ENCODE measurements at places on chromosomes 11 and 22.

DNA sequence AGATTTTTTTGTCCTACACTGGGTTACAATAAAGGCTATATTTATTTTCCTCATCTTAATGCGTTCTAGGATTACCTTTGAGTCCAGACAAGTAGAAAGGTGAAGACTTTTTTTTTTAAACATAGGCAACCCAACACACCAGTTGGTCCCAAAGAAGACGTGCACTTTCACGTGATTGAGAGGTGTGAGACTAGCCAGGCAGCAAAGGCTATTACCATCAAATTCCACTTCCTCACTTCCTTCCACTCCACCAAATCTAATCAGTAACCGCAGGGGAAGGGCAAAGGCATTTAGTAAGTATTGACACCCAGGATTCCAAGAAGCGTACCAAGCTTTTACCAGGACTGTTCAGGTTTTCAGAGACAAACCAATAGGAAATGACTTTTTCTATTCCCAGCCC is 109.3 kb downstream of the APIP start:
- no peak for DNase-seq

DNA sequence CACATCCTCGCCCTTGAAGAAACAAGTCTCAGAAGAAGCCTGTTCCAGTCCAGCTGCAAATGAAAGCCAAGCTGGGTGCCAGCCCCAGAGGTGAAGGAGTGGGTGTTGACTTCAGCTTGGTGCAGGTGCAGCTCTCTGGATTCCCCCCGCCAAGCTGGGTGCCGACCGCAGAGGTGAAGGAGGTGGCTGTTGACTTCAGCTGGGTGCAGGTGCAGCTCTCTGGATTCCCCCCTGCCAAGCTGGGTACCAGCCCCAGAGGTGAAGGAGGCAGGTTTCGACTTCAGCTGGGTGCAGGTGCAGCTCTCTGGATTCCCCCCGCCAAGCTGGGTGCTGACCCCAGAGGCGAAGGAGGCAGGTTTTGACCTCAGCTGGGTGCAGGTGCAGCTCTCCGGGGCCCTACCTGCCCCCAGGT is 1234.0 kb downstream of the TBC1D22A start:
- DNase-seq: no peak

- DNase-seq: no peak
Observed at GRCh38 chr22:41308054-41308453, 6.7 kb downstream of the ZC3H7B start.

DNA sequence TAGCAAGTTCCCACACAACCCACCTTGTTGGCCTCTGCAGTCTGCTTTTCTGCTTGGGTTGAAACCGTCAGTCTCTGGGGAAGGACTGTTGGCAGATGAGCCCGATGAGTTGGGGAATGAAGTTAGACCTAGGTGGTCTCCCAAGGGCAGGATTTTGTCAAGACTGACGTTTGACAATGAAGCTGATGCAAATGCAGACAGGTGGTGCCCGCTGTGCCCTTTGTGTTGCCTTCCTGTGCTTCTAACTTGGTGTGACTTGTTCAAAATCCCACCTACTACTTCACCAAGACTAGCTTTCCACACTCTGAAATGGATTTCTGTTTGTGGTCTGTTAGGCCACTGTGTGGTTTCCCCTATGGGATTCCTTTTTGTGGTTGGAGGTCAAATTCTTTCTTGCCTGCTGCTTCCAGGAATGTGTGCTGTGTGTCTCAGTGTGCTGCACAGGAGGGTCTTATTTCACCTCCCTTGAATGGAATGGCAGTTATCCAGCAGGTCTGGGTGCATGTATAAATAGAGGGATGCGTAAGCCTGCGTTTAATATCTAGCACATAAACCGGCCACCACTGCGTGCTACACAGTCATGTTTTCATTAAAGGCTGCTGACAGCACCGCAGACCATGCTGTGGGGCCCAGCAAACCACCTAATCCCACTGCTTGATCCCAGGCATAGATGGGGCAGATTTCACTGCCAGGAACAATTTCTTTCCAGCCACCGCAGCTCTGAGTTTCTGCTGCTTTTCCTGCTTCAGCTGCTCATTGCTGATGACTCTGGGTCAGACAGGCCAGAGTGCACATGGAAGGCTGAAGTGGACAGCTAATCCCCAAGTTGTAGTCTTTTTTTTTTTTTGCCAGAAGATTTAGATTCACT is 44.8 kb downstream of the ADAMTS8 start:
- no peak for DNase-seq

- DNase-seq: no peak
Observed at GRCh38 chr11:27401833-27402316, 38.9 kb upstream of the CCDC34 start.

- no peak for DNase-seq
Observed at GRCh38 chr22:32202539-32203180, 2.2 kb downstream of the RFPL2 start.

- peak; percentile 23 for DNase-seq
Observed at GRCh38 chr22:46923394-46923793, 160.9 kb downstream of the TBC1D22A start.

DNA sequence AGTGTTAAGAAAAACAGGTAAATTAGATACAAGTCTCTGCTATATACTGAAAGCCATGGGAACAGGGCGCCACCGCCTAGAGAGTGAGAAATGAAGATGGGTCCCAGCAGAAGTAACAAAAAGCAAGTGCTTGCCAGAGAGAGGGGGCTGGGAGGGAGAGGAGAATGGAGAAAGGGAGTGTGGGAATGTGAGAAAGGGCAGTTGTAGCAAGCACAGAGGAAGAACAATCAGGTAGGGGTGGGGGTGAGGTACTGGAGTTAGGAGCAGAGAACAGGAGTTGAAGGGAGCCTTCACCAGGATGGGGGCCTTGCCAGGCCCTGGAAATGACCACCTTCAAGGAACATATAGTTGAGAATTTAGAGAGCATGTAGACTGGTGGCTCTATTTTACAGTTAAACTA is 66.8 kb downstream of the TCF20 start:
- DNase-seq: no peak

GRCh38 chr22:24427500-24428164 is at the start of gene ADORA2A:
Gene ADORA2A (plus strand): TSS chr22:24427599. CDS start chr22:24433405, 5,806 bp downstream.
- DNase-seq: no peak

DNA sequence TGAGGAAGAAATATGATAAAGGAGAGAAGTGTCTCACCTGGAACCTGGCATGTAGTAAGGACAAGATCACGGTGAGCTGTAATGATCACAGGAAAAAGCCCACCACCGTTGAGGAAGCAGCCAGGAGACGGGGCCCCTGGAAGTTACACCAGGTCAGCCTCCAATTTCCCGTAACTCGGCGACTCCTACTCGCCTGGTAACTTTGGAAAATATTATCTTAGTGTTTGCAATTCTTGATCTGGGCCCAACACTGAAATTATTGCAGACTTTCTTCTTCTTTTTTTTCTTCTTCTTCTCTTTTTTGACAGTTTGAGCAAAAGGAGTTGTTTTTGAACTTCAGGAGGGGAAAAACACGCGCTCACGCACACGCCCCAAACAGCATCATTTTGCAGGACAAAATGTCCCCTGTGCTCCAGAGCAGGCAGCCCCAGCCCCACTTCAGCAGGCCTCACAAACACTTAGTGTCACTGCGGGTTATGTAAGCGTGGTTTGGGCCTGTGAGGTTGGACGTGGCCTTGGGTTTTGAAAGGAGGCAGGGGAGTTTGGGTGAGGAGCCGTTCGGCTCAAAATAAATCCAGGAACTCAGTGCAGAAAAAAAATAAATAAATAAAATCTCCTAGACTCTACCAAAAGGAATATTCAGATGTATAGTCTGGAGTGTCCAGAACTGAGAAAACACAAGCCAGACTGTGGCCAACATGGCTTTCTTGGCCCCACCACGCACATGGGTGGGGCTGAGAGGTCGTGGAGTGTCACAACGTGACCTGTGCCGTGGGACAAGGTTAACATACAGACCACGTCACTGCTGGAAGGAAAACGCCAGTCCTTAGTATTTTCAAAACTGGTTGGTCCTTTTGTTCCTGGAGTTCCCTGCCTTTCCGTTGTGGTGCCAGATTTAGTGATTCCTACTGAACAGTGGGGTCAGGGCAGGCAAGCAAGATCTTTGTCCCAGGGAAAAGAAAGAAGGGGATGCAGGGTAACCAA is 26.3 kb upstream of the MN1 start:
- DNase-seq: peak; percentile 80

GRCh38 chr11:70250876-70251658 is 19.4 kb upstream of the PPFIA1 start:
- DNase-seq: no peak

DNA sequence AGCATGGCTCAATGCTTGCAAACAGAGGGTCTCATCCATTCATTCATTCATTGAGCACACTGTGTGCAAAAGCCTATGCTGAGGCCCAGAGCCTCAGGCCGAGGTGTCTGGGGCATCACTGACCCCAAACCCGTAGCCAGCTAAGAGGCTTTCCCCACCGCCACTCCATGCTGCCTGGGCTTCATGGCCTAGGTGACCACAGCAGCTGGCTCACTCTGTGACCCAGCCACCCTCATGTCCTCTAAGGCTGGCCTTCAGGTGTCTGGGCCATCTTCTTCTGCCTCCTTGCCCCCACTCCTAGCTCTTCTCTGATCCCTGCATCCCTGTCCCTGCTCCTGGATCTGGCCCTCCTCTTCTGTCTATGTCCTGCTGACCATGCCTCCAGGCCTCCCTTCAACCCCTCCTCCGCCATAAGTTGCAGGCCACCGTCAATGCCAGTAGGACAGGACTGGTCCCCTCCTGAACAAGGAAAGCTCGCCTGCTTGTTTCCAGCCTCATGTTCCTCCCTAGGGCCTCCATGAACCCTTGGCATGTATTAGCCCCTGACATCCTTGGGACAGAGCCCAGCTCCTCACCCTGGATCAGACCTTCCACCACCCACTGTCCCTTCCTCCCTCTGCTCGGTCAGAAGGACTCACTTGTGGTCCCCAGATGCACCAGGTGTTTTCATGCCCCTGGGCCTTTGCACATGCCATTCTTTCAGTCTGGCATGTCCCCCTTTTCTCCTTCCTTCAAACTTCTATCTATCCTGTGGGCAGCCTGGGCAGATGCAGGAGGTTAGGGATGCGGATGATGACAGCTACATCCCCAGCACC is 92.8 kb downstream of the MYEOV start:
- DNase-seq: no peak

- DNase-seq: no peak
Observed at GRCh38 chr22:48357196-48357595, 1470.5 kb downstream of the BRD1 start.

- no peak for DNase-seq
Observed at GRCh38 chr11:12174477-12175143, 64.2 kb downstream of the MICAL2 start.

DNA sequence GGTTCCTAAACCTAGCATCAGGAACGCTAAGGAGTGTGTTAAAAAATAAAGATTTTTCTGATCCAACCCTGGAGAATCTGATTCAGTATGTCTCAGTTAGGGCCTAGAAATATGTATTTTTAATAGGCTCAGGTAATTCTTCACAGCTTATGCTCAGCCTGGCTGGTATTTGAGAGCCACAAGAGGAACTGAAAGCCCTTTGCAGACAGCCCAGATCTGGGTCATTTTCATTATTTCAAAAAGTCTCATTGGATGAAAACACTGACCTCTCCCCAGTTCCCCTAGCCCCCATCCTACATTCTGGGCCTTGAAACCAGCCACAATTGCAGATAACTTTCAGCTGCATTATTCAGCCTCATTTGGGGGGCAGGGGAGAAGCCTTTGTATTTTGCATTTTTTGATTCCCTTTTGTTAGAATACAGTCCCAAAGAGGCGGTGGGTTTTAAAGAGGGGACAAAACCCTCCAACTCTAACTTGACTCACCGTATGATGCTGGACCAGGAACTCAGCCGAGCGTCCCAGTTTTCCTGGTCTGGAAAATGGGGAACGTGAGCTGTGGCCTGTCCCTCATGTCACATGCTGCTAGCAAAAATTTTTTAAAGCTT is 66.0 kb upstream of the LARGE1 start:
- no peak for DNase-seq

GRCh38 chr22:33057363-33057995 is 702 bp downstream of the SYN3 start:
- no peak for DNase-seq

GRCh38 chr22:40728731-40729189 is 49.5 kb downstream of the MCHR1 start:
- no peak for DNase-seq

GRCh38 chr11:110003426-110003825 is 89.8 kb upstream of the ZC3H12C start:
- no peak for DNase-seq

- DNase-seq: no peak
Observed at GRCh38 chr11:119940401-119940976, 197.4 kb downstream of the TRIM29 start.

DNA sequence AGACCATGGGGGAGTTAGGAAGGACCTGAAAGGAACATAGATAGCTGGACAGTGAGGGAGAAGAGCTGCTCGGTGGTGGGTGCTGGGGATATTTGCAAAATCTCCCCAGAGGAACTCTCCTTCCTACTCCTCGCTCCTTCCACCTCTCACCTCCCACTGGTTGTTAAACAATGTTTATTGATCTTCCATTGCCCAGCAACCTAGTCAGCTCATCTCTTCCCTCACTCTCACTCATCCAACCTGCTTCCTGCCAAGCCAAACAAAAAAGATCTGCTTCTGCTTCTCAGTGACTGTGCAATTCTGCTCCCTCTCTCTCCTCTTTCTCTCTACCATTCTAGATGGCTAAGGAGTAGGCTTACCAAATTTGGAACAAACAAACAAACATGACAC is 115.0 kb downstream of the SLC1A2 start:
- no peak for DNase-seq

- peak; percentile 58 for DNase-seq
Observed at GRCh38 chr11:74460481-74461154, 6.7 kb downstream of the KCNE3 start.

GRCh38 chr11:2651826-2652271 is 47.9 kb downstream of the KCNQ1OT1 start:
- no peak for DNase-seq

GRCh38 chr11:129333873-129334272 is 41.8 kb upstream of the BARX2 start:
- DNase-seq: no peak

DNA sequence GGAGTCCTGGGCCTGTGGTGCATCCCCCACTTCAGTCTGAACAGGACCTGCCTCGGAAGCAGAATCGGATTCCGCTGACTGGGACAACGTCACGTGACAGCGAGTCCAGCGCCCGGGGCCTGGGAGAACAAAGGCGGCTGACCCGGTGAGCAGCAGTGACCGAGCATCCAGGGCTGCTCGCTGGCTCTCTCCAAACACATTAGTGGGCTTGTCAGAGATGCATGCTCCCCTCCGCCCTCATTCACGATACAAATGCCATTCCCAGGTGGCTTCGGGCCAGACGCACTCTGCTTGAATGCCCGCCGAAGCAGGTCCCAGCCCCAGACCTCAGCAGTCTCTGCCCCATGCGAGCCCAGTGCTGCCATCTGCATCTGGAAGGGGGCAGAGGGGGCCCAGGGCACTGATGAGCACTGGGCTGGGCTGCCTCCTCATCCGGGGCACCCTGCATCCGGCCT is 91.0 kb downstream of the WNT7B start:
- DNase-seq: no peak
